ENCODE measurements at places on chromosomes 12 and 14. TPM values are rescaled to one million over a fixed set of nuclear protein-coding genes. Genes with fewer than 3 reads are reported as not detected.

TBX5 gene
- not detected for total RNA-seq

OR4K13 gene
- total RNA-seq, result not detected

- DNase-seq, result no peak
Measured at GRCh38 chr14:104532191-104532555, 47.4 kb upstream of the C14orf180 start.

- DNase-seq, result no peak
Measured at GRCh38 chr12:3420693-3421092, 70.3 kb upstream of the PRMT8 start.

DNA sequence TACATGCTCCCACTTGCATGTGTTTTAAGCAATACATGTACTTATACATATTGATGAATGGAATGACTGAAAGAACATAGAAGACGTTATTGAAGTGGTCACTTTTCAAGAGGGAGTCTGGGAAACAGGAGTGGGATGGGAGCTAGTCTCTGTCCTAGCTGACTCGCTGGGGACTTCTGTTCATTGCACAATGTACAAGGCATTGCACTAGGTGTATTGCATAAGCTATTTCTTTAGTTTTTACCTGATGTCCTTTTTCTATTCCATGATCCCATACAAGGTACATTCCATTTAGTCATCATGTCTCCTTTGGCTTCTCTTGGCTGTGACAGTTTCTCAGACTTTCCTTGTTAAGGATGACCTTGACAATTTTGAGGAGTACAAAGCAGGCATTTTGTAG is 4.0 kb upstream of the MYO1H start:
- DNase-seq, result no peak
